ENCODE measurements at places on chromosomes 12 and 14.

- no peak for DNase-seq
Observed at GRCh38 chr14:43872222-43872621, 634.9 kb downstream of the FSCB start.

GRCh38 chr14:38074754-38075153 lies 132.9 kb upstream of the SSTR1 start:
- DNase-seq = no peak

- DNase-seq = no peak
Observed at GRCh38 chr12:47156167-47156736, 76.5 kb upstream of the AMIGO2 start.

DNA sequence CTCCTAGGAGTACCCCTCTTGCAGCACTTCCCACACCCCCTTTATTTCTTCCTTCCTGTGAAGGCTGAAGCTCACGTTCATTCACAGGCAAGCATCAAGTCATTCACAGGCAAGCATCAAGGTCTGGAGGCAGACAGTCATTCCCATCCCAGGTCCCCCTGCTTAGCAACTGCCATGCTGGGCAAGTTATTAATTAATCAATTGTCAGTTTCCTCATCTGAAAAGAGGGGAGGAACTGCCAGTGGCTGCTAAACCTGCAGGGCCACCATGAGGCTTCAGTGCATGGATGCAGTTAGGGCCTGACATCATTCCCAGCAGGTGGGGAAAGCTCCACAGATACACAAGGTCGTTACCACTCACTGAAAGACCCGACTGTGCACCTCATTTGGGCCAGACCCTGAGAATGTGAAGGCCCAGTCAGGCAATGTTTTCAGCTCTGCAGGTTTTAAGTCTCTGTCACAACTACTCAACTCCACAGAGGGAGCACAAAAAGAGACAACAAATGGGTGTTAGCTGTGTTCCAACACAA lies 85.0 kb upstream of the GPR68 start:
- no peak for DNase-seq

DNA sequence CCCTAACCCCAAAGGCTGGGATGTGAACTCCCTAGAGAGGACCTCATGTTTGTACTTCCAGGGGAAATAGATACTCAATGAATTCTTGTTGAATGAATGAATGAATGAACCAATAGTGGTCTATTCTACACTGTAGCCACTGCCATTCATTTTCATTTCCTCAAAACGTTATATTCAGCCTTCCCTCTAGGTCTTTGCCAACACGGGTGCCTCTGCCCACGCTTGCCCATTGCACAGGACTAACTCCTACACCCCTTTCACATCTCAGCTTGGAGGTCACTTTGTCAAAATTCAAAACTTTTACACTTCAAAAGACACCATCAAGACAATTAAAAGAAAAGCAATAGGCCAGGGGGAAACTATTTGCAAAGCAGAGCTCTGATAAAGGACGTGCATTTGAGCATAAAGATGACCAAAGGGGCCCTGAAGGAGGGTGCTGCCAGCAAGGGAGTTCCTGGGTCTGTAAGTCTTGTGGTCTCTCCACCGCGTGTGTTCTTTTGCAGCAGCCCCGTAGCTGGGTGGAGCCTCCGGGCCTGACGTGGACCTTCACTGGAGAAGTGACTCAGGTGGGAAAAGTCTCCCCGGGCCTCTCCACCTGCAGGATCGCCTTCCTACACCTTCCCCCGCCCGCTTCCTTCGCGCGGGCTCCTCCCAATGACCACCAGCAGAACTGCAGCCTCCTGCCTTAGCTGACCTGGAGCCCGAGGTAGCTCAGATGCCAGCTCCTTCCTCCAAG lies 31.5 kb downstream of the TMEM63C start:
- DNase-seq = peak; percentile 72

- no peak for DNase-seq
Observed at GRCh38 chr14:79734151-79734550, 477.2 kb downstream of the DIO2 start.

DNA sequence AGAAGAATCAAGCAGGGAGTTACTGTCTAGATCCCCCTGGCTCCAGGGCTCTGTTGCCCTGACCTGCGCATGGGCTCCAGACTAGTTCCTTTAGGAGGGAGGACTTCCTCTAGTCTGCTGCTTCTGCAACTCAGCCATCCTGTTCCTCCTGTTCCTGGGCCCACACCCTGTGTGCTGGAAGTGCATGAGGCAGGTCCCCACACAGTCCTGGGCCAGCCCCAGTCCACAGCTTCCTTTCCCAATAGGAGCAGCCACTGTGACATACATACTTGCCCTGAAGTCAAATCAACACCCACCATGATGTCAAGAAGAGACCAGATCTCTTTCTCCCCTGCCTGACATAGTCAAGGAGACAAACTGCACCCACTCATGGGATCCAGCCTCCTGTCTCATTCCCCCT lies 1.3 kb downstream of the SDR9C7 start:
- DNase-seq = no peak

GRCh38 chr12:68614105-68614679 lies 3.5 kb downstream of the RAP1B start:
- DNase-seq = no peak

DNA sequence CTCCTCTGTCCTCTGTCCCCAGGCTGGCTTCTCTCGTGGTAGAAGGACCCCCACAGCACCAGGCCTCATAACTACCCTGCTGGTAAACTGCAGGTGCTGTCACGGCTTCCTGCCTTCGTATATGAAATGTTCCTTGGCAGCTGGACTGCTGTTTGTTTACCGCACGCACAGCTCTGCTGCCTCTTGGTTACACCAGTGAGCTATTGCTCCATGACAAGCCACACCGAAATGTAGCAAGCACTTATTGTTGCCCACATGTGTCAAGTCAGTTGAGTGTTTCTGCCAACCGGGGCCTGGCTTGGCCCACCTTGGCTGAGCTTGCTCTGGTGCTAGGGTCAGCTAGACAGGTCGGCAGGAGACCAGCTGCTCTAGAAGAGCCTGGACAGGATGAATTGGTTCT lies 21.7 kb upstream of the TCL1B start:
- no peak for DNase-seq

DNA sequence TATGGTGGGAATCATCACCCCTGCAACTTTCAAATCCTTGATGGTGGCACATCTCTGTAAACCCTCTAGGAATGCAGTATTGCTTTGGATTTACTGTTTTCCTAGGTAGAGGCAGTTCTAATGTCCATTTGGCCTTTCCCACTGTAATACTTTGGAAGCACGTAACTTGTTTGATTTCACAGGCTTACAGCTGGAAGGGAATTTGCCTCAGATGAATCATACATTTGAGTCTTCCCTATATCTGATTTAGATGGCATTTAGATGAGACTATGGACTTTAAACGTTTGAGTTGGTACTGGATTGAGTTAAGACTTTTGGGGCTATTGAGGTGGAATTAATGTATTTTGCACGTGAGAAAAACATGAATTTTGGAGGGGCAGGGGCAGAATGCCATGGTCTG lies 35.9 kb downstream of the DAAM1 start:
- DNase-seq = no peak

DNA sequence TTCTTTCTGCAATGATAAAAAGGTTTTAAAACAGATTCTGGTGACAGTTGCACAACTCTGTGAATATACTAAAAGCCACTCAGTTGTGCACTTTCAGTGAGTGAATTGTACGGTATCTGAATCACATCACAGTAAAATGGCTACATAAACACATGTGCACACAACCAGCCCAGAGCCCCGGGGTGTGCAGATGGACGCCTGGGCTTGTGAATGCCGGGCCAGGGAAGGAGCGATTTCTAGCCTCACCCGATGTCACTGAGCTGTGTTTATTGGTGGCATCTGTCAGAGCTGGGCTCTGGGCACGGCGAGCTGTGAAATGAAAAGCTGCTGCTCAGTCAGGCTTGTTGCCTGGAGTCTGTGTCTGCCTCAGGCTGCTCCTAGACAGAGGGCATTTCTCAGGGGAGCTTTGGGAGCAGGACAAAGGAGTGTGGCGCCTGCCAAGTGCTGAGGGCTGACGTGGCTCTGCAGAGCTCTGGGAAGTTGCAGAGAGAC lies 25.9 kb downstream of the RHOF start:
- DNase-seq = no peak

DNA sequence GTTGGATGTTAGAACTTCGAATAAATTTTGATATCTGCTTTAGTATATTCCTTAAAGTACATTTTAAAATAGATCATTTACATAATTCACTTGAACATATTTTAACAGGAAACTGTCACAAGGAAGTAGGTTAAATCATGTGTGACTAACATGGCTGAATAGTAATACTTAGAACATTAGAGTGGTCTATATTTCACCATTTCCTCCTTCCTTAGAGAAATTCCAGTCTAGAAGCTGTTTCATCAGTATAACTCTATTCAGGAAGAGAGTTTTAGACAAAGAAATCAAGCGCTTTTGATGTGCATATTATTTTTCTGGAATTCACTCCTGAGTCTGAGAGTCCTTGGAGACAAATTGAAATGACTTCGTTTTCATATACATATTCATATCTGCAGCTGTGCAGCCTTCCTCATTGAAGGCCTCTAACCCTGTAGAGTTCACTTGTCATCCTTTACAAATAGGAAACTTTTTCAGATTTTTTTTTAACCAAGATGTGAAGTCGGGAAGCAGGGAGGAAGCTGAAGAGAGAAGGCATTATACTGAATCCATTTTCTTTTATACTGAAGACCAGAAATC lies 28.4 kb downstream of the IRAK3 start:
- no peak for DNase-seq

DNA sequence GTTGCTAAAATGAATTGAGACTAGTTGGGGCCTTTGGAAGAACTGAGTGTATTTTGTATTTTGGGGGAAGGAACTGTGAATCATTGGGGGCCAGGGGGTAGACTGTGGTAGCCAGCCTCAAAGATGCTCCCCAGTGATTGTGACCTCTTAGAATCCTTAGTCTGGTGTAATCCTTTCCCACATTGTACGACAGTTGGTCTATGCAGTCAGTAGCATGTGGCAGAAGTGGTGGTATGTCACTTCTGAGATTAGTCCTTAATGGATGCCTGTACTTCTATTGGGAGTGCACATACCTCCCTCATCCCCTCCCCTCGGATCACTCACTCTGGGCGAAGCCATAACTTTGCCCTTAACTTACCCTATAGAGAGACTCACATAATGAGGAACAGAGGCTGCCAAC lies 48.0 kb downstream of the USP15 start:
- DNase-seq = no peak

DNA sequence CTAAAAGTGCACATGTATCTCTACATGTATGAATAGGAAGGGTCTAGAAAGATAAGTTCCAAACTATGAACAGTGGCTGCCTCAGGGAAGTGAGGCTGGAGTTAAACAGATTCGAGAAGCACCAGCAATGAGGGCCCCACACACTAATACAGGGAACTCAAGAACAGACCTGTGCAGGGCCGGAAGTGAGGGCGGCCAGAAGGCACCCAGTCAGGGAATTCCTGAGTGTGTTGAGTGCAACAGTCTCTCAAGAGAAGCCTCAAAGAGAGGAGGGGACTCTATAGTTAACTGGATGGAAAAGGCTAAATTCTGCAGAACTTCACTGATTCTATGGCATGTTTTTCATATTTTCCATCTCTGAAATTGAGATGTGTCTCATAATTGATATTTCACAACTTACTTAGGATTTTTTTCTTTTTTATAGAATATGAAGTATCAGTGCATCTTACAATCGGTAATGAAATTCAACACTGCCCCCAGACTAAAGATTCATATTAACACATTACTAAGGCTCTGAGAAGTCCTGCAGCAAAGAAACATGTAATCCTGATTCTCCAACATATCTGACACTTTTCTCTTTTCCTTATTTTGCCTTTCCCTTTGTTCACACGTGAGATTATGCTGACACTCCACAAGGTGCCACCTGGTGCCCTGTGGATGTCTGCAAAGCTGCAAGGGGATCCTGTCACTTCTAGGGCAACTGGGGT lies 61.3 kb downstream of the CHGA start:
- no peak for DNase-seq

DNA sequence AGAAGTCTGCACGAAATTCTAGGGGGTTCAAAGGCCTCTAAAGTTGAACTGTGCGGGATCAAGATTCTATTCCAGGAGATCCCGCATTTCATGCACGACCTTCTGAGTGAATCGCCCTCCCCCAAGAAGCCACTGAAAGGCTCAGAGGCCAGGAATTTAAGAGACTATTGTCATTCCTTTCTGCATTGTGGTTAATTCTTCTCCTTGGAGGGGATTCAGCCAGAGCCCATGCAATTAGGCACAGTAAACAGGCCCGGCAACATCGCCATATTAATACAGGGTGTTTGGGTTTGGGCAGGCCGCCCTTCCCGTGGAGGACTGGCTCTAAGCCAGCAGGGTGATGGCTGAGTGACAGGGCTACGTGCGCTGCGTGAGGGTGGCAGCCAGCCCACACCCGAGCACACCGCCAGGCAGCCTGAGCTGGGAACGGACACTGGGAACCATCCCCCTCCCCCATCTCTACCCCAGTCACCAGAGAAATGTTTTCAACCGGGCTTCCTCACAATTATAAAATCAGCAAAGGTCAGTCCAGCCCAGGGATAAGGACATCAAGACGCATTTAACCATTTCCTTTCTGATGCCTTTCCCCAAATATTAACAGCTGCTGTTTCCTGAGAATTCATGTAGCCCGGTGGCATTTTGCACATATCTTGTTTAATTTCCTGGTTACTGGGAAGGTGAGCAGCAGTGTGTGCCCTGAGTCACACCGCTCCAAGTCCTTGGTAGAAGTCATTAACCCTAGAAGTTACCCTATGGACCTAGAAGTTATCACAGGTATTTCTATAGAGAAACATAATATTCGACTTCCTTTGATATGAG lies 12.5 kb downstream of the EGLN3 start:
- DNase-seq = peak; percentile 42

- DNase-seq = no peak
Observed at GRCh38 chr12:114671066-114671442, 12.9 kb downstream of the TBX3 start.

DNA sequence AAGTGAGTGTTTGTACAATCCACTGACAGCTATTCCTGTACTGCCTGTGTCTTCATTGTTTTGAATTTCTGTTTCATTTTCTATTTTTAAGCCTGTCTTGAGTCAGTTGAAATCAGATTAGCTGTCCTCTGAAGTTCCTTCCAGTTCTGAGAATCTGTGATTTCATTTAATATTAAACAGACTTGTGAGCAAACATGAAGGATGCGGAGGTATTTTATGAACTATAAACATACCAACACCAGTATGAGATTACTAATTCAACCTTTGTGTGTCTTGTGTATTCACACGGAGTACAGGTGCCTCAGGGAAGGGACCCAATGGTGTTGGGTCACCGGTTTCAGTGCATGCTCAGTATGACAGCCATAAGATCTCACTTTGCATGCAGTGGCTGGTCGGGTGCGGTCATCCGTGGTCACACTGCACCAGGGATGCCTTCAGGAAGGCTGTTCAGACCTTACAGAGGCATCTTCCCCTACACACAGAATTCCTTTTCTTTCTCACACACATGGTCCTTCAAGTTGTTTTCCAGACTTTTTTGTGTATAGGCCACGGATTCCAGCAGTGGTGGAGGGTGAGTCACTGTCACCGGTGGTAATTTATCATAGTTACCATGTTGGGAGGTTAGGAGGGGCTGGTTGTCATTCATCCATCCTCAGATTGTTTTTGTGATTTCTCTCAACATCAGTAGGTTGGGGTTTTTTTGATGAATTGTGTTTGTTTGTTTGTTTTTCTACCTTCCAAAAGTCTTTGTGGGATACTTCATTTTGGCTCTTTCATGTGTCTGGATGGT lies 103.0 kb upstream of the SFSWAP start:
- no peak for DNase-seq
